ENCODE measurements at places on chromosomes 5 and 9.
A peak's percentile ranks its signal among the peaks of the same experiment; 100 is the strongest.

DNA sequence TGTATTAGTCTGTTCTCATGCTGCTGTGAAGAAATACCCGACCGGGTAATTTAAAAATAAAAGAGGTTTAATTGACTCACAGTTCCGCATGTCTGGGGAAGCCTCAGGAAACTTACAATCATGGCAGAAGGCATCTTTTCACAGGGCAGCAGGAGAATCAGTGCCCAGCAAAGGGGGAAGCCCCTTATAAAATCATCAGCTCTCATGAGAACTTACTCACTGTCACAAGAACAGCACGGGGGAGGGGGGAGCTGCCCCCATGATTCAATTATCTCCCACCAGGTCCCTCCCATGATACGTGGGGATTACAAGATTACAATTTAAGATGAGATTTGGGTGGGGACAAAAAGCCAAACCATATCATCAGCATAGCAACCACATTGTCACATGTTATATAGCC, 102.5 kb downstream of the GPBP1 start:
- no peak for DNase-seq

DNA sequence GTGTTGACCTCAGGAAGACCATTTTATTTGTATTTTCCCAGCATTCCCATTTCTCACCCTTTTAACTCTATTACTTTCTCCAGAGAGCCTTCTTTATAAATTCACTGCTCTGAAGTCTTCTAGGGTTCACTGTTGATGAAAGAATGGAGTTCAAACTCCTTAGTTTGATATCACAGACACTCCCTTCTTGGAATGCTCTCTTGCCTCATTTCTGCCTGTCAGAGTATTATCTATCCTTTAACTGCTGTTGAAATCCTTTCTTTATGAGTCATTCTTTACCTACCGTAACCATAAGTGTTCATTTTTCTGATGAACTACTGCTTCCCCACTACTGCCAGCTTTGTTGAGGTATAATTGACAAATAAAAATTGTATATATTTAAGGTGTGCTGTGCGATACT, 4.3 kb downstream of the RIC1 start:
- no peak for DNase-seq

DNA sequence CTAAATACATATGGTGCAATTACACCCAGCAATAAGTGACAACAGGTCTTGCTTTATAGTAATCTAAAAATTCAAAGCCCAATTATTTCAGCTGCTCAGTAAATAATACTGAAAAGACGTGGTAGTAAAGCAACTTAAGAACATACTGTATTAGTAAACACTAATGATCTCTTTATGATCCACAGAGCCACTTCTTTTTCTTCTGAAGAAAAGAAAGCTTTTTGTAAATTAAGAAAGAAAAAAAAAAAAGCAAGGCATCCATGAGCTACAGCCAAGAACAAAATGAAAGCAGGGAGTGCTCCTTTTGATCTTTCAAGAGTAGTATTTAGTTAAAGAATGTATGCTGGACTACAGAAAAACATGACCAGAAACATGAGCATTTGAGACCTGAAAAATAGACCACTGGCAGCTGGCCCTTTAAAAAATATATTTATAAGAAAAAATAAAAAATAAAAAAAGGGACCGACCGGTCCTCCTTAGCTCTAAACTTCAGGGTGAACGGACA, 348.7 kb downstream of the GLIS3 start:
- no peak for DNase-seq

DNA sequence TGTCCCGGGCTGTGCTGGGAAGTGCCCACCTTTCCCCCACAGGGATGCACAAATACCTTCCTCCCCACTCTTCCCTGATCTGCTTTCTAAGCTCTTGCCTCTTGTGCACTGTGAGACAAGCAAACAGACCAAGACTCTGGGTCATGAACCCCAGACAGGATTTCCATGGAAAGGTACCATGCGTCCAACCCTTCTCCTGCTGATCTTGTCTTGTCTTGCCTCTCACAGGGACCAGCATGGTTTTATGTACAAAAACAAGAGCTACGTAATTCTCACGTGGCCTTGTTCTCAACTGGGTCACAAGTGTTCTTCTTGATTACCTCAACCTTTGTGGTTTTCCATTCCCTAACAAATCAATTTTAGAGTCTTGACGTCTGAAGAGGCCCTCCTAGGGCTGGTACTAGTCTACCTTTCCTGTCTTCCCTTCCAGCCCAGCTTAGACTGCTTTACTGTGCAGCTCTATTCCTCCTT, 176.5 kb upstream of the MAP3K1 start:
- no peak for DNase-seq

GRCh38 chr5:119218830-119219782, 136.7 kb upstream of the TNFAIP8 start:
- DNase-seq, result no peak

GRCh38 chr5:173094012-173094661, 38.0 kb downstream of the CREBRF start:
- no peak for DNase-seq

GRCh38 chr9:18717759-18718158, 243.8 kb downstream of the ADAMTSL1 start:
- no peak for DNase-seq

- DNase-seq, result no peak
Measured at GRCh38 chr5:124849774-124850173, 103.3 kb upstream of the ZNF608 start.

DNA sequence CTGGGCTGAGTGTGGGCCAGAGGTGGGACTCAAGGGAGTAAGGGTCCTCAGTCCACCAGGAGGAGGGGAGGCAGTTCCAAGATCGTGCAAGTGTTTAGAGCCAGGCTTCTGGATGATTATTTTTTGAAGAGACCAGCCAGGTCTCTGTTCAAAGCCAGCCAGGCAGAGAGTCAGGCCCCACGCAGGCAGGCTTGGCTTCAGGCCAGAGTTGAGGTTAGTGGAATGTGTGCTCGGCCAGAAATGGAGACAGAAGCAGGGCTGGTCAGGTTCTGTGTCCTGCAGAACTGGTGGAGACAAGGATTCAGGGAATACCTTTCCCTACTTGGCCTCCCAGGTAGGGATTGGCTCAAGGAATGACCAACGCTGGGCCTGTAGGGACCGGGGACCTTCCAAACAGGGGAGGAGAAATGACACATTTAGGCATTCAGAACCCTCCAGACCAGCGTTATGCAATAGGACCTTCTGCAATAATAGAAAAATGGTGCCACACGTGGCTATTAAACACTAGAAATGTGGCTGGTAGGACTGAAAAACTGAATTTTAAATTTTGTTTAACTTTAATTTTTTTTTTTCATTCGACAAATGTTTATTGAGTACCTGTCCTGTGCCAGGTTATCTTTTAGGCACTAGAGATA, 106.2 kb downstream of the CMYA5 start:
- DNase-seq, result no peak

GRCh38 chr9:97559111-97559514, 57.6 kb downstream of the TMOD1 start:
- peak; percentile 5 for DNase-seq

DNA sequence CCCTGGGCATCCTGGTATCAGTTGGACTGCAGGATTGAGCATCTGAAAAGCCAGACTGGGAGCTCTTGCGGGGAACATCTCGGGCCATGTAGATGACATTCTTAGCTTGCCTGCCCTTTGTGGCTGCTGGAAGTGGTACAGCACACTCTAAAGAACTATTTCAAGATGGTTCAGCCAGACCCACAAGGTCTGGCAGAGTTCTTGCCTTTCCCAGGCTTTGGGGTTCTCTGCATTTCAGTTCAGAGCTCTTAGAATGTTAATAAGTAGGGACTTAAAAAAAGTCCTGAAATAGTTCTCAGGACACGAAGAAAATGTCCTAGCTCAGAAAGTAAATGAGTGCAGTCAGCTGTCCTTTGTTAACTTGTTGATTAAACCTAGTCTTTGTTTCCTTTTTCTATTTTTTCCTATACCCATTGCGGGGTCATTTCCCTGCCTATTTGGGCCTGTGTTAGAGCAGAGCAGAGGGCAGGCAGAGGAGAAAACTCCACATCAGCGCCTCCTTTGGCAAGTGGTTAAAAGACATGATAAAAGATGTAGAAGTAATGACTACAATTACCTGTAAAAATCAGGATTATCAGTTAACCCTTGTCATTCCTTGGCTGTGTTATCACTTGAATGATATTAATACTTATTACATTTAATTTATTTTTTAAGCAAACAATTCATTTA, 291.5 kb downstream of the ZSWIM6 start:
- DNase-seq, result no peak

DNA sequence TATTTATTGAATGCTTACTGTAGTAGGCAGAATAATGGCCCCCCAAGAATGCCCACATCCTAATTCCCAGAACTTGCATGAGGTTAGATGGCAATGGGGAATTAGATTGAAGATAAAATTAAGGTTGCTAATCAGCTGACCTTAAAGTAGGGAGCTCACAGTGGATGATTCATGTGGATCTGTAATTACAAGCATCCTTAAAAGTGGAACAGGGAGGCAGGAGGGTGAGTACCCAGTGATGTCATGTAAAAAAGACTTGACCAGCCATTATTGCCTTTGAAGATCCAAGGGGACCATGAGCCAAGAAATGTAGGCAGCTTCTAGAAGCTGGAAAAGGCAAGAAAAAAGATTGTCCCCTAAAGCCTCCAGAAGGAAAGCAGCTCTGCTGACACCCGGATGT, 71.4 kb downstream of the GABBR2 start:
- no peak for DNase-seq

DNA sequence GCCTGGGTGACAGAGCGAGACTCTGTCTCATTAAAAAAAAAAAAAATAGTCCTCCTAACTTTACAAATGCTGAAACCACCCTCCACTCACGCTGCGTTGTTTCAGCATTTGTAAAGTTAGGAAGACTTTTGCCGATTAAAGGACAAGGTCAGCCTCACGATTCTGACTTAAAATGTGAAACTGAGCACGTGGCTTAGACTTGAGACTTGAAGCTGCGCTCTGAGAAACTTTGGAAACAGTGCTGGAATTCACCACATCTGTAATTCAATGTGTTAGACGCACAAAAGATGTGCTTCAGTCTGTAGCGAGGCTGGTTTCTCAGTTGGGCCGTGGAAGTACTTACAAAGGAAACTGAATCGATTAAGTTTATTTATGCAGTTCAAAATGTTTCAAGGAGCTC, 25.0 kb upstream of the LAMC3 start:
- no peak for DNase-seq

- no peak for DNase-seq
Measured at GRCh38 chr5:42648915-42649314, 107.7 kb upstream of the CCDC152 start.

DNA sequence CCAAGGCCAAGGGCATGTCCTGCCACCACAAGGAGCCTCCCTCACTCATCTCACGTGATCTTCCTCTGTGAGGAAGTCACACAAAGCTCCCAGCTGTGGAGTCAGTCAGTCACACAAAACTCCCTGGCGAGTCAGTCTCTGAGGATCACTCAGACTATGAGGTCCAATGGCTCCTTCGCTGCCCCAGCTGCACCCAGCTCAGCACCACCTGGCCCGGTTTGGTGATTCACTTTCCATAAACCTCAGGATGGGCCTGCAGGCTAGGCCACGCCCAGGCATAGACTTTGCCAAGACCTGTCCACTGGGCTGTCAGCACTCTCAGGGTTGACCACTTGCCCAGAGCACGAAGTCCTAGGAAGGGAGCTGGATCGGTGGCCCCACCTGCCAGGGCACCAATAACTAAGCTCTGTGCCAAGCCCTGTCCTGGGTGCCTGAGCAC, 233.8 kb downstream of the HSPA4 start:
- no peak for DNase-seq

GRCh38 chr9:133304158-133304470, 29.1 kb upstream of the ABO start:
- DNase-seq, result no peak

- DNase-seq, result peak; percentile 58
Measured at GRCh38 chr9:89448381-89448780, 49.5 kb downstream of the SEMA4D start.

DNA sequence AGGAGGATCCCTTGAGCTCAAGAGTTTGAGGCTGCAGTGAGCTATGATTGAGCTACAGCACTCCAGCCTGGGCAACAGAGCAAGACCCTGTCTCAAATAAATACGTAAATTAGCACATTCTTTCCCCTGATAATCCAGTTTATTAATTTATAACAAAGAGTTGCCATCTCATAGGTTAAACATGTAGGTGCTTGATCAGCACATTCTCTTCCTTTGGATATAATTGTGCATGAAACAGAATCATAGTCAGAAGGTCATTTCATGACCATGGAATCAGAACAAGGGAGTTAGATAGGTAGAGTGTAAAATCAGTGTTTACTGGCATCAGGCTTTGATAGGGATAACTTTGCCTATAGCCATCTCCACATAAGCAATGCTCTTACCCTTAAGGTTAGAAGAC, 43.0 kb upstream of the KIAA1958 start:
- no peak for DNase-seq

DNA sequence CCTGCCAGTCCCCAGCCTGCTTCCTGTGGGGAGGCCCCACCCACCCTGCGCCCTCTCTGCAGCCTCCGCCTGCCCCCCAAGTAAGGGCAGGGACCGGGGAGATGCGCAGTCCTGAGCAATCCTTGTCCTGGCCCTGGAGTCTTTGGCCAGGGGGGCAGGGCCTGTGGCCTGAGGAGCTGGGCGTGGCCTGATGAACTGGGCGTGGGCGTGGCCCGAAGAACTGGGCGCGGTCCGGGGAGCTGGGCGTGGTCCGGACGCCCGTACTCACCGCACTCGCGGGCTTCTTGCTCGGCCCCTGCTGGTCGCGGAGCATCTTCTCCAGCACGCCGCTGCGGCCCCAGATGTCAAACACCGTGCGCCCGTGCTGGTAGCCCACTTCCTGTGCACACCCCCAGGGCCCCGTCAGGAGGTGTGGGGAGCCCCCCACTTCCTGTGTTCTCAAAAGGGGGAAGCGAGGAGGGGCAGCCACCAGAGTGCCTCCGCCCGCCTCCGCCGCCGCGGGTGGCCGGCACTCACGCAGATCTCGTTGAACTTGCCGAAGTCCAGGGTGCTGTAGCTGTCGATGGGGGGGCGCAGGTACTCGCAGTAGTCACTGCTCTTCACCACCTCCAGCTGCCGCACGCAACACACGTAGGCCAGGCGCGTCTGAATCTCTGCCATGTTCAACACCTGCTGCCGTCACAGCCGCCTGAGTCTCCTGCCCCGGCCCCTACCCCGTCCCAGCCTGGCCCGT, 2.7 kb upstream of the NSMF start:
- DNase-seq, result peak; percentile 71

GRCh38 chr9:8564960-8565359, 765.4 kb upstream of the DMAC1 start:
- no peak for DNase-seq

DNA sequence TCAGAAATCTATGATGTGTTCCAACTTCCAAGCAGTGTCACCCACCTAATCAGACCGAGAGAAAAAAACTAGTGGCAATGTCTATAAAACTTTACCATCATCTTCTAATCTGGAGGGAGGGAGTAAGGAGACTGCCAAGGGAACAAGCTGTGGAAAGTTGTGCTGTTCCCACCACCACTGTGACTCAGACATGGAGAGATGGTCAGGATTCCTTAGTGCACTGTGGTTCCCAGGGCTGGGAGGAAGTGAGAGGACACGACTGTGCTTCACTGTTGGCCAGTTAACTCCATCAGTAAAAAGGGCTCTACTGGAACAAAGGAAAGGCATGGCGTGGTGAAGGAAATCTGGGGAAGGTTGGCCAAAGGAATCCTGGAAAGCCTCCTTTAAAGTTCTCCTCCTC, 18.8 kb downstream of the TICAM2 start:
- no peak for DNase-seq

- peak; percentile 63 for DNase-seq
Measured at GRCh38 chr5:138035605-138036537, 3.0 kb upstream of the FAM13B start.

All from stimulated activated CD4-positive, alpha-beta T cell treated with anti-CD3 and anti-CD28 coated beads, Interleukin-2, amount 100 ng/mL, for 24 hours (primary cell).